ENCODE measurements at places on chromosomes 3 and 15.

DNA sequence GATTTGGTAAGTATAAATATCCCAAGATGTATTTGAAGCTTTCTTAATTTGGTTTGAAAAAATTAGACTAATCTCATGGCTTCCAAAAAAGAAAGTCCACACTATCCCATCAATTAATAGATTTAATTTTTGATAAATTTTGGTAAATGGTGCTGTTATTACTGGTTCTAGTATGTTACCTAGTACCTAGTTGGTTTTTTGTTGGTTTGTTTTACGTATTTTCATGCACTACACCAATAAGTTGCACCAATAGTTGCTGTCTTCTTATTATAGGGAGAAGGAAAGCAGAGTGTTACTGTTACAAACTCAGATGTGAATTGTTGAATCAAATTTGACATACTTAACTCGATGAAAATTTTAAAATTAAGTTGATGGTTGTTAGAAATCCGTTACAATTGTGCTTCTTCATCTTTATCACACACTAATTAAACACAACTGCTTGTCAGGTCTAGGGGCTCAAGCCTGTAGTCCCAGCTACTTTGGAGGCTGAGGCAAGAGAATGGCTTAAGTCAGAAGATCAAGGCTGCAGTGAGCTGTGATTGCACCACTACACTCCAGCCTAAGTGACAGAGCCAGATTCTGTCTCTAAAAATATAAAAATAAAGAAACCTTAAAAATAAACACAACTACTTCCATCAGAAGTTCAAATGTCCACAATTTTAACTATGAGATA is 23.1 kb upstream of the MBNL1 start:
- DNase-seq: no peak

DNA sequence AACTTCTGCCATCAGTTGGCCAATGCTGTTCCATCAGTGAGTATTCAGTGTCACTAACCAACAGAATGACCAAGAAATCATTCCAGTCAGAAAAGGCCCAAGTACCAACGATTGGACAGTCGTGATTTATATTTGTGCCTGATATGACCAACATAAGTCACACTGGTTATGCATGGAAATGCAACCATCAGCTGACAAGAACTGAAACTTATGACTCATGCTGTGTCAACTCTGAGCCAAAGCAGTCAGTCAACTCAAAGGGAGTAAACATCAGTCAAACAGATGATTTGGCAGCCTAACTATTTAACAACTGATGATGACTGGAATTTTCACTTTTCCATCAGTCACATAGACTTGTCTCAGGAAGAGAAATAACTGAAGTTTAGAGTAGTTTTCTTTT is 142.4 kb downstream of the ANXA2 start:
- no peak for DNase-seq

DNA sequence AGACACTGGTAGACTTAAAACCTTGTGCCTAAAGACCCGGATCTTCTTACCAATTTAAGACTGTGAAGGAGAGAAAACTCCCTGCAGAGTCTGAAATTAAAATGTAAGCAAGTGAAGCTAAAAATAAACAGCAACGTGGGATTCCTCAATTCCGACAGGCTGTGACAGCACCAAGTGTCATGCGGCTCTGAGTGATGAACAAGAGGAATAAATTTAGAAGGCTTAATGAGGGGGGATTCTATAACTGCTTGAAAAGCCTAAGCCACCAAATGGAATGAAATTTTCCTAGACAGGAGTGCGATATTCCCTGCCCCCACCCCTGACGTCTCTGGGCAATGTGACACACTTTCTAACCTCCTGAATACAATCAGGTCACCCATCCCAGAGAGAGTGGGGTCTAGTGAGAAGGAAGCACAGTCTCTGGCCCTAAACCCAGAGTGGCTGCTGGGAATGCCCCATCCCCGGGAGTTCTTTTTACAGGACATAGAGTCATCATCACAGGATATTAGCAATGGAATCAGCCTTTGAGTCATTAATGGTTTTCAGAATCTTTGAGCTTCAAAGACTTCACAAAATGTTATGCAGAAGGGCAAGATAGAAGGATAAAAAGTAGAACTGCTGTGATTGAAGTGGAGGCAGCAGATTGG is 114.3 kb downstream of the EDEM1 start:
- DNase-seq: no peak

- DNase-seq: no peak
These were observed 22.2 kb downstream of the CP start for GRCh38 chr3:149199474-149199873.

GRCh38 chr3:52606373-52607085 is 70.1 kb downstream of the UQCC5 start:
- no peak for DNase-seq

DNA sequence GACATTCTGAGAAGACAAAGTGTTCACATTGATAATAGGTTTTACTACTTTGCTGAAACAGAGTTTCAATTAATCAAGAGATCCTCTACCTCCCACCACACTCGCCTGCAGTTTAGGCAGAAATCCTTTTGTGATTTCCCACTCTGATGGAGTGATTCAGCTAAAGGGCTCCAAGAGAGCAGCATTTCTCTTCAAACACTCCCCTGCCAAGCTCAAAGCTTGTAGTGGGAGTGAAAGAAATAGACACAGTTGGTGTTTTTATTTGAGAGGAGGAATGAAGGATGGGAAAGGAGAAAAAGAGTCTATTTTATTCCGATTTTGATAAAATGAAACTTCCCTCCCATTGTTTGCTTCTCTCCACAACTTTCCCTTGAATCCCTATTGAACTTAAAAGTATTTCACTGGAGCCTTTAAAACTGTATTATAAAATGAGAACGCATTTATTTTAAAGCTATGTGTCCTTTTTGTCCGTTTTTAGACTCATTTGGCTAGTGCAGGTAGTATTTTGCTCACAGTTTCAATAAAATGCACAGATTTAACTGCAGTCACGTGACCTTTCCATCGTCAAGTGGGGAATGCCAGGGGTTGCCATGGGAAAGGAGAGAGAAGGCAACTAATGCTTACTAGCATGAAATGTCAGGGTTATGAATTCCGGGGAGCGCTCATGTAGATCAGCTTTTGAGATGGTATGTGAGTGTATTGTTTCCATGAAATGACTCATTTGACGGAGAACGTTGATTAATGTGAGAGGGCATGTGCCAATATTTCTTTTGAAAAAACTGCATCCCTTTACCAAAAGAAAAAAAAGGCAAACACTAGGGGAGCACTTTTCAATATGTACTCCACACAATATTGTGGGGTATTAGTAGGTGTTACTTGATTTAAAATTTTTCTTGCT is 7.7 kb upstream of the OSBPL11 start:
- no peak for DNase-seq
